AML-193 (cell line): ENCODE measurements at places on chromosomes 16 and 17.
A peak's percentile ranks its signal among the peaks of the same experiment; 100 is the strongest.

GRCh38 chr16:57863434-57864160 lies 61.3 kb upstream of the KIFC3 start:
- no peak for DNase-seq

DNA sequence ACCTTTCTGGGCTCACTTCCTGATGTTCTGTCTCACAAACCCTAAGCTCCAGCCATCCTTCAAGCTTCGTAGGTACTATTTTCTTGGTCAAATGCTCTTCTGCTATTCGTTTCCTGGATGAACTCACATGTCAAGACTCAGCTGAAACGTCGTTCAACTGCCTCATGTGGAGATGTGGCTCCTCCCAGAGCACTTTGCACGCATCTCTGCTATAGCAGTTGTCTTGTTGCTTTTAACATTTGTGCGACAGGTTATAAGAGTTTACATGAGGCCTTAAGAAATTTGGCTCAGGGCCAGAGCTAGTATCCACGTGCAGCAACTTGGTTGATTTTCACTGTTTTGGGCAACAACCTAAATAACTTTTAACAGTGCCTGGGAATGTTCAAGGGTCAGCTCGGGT lies 2.8 kb upstream of the KRT40 start:
- DNase-seq, result no peak

DNA sequence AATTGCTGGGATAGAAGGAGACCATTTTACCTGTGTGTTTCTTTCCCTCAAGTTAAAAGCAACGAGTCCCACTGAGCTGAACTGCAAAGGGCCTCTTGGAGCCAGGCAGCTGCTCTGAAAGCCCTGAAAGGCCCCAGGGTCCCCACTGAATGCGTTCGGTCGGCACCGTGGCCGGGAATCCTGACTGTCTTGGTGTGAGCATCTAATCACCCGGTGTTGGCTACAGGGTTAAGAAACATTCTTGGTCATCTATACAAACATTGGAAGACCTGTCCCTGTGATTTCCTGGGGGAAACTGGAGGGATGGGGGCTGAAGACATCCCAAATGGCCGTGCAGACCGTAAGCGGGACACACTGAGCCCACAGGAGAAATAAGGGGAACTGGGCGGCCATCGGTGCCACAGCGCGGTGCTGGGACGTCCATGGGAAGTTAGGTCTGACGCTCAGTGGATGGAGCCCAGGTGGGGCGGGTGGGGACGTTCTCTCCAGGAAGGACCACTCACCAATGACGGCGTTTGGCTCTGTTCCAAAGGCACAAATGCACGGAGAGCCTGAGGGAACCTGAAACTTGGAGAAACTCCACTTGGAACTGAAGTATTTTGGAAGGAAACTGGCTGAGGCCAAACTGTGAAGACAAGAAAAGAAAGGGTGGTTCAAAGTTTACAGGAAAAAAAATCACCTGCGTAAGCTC lies 32.1 kb downstream of the WDR45B start:
- DNase-seq, result no peak

GRCh38 chr16:84065536-84066132 lies 23.0 kb upstream of the SLC38A8 start:
- DNase-seq, result peak; percentile 21

- DNase-seq, result no peak
These were observed 76.2 kb downstream of the RBFOX1 start for GRCh38 chr16:7408700-7409365.

- DNase-seq, result no peak
These were observed 106.2 kb downstream of the SNX11 start for GRCh38 chr17:48213797-48214196.

DNA sequence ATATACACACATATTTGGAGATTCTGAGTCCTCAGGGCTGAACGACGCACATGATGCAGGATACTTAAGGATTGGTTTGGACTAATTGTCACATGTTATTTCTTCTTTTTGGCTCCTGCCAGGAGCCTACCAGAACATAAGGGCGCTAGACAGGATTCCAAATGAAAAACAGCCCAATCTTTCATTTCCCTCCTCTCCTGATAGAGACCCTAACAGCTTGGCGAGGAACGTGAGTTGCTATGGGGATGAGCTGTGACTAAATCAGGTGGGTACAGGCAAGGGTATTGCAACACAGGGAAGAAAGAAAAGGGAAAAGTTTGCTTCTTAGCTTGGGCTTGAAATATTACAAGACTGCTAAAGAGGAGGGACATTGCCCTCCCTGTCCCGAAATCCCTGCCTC lies 109.9 kb downstream of the AIPL1 start:
- DNase-seq, result no peak

DNA sequence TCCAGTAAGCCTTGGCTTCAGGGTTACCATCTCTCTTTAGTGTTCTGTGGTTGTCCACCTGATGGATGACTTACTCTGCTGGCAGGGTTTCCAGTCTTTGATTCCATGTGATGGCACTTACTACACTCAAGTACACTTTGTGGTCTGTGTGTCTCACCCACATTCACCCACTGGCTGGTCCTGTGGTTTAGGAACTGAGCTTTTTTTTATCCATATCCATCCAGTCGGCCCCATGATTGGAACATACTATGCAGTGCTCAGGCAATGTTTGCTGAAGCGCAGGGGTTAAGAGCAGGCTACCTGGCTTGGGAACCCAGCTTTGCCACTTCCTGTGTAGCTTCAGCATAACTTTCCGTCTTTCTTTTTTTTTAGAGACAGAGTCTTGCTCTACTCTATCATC lies 2.8 kb upstream of the FUS start:
- peak; percentile 23 for DNase-seq

DNA sequence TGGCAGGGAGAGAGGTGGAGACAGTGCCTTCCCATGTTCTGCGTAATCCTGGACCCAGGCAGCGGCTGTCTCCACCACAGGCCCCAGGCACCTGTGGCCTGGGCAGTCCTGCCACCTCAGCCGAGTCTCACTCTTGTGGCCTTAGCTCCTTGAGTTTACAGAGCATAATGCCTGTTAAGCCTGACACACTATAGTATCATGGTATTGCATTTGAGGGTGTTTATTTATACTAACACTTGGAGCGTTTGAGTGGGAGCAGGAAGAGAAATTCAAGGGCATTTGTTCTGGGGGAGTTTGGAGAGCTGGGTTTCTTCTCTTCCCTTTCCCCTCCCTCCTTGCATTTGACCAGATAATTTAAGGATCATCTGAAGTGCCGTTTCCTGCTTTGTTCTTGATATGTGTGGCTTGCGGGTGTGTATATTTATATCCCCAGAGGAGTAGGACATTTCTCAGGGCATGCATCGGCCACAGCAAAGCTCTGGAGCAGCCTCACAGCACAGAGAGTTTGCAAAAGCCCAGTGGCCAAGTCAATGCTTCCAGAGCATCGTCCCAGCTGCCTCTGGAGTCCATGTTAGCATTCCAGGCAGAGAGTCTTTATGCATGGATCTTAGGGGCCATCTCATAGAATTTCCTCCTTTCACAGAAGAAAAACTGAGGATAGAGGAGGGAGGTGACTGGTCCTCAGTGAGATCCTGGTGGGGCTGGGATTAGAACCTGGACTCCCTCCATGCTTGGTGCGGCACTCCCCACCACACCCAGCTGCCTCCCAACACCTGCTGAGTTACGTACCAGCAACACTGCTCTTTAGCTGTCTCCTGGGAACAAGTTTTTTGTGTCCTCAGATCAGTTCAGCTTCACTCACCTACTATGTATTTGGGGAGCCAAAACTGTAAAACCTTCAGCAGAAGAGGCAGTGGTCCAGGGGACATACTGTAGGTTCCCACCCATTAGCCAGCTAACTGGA lies 222.8 kb downstream of the CCDC182 start:
- DNase-seq, result no peak

- DNase-seq, result no peak
These were observed 1.4 kb downstream of the BAIAP2 start for GRCh38 chr17:81036197-81036941.
